ENCODE measurements at places on chromosomes 12 and 14.
A peak's percentile ranks its signal among the peaks of the same experiment; 100 is the strongest.

DNA sequence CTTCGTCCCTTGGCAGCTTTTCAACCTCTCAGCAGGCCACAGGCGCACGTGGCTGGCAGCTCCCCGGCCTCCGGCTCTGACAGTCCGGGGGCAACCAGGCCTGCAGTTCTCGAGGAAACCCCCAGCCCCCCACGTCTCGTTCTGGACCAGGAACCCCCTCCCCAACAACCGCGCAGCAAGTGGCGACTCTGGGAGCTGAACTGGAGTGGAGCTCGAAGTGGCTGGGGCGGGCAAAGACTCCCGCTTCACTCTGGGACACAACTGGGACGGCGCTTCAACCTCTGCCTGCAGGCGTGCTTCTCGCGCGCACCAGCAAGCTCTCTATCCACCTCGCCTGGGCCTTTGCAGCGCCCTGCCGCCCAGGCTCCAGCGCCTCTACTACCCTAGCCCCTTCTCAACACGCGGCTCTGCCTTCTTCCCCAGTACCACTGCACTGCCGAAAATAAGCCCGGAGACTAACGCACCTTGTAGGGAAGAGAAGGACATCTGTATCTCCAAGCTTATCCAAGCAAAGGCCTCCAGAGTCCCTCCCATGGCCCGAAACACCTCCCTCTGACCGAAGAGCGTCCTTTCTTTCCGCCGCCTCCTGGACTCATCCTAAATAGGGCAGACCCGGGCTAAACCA lies 2.4 kb upstream of the NKX2-1 start:
- DNase-seq, result no peak

- DNase-seq, result no peak
Observed at GRCh38 chr12:126768517-126768916, 1498.5 kb upstream of the TMEM132C start.

GRCh38 chr14:33717866-33718265 lies 233.0 kb downstream of the EGLN3 start:
- DNase-seq, result no peak

- no peak for DNase-seq
Observed at GRCh38 chr12:54357506-54358190, 6.6 kb downstream of the GPR84 start.

DNA sequence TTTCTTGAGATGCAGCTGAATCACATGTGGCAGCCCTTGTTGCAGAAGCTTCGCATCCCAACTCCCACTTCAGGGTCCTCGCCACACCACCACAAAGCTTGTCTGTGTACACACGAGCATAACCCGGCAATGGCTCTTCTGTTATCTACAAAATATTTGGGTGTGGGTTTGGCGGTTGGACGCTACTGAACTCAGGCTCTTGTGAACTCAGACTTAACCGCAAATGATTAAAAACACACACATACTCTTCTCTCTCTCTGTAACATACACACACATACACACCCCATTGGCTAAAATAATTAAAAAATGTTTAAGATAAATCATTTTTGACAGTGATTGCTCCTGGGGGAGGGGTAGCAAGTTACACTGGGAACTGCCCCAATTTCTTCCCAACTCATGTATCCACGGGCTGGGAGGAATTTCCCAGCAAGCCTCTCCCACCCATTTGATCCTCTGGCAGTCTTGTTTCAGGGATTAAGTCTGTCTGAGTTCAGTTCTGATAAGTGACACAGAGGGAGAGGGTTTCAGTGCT lies 63.7 kb upstream of the MANSC4 start:
- DNase-seq, result no peak

DNA sequence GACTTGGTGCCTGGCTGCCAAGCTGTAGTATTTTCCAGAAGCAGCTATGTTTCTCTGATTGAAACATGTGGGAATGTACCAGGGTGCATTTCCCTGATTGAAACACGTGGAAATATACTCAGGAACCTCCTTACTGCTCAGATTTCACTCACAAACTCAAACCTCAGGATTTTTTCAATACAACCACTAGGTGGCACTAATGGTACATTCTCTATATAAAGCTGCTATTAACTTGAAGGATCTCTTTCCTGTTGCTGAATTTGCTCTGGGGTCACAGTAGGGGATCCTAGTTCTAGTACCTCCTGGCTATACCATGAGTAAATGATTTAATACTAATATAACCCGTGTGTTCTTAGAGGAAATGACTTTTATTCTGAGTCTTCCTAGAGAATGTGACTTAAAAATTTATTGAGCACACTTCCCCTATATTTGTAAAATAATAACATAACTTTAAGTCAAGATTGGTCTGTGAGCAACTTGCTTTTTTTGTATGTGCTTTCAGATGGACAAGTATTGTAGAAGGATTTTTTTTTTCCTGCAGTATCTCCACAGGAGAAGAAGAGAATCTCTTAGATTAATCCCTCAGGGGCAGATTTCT lies 173.8 kb upstream of the MIS18BP1 start:
- DNase-seq, result peak; percentile 10

Measured in CD4-positive, alpha-beta T cell (primary cell).